ENCODE measurements at places on chromosomes 7 and 10.
A peak's percentile ranks its signal among the peaks of the same experiment; 100 is the strongest.

DNA sequence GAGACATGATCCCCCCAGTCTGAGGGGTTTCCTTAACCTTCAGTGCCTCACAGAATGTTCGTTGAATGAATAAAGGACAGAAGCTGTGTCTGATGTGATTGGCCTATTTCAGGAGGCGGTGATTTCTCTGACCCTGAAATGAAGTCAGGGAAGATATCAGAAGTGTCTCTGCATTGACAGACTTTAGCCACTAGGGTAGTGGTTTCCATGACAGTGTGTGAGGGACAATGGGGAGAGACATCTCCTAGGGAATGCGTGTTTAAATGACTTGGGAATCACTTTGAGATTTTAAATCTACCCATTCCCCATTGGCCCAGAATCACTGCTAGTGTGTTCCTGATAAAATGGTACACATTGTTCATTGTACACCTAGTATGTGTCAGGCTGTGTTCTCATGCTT, 132.0 kb downstream of the CFAP58 start:
- DNase-seq: no peak

DNA sequence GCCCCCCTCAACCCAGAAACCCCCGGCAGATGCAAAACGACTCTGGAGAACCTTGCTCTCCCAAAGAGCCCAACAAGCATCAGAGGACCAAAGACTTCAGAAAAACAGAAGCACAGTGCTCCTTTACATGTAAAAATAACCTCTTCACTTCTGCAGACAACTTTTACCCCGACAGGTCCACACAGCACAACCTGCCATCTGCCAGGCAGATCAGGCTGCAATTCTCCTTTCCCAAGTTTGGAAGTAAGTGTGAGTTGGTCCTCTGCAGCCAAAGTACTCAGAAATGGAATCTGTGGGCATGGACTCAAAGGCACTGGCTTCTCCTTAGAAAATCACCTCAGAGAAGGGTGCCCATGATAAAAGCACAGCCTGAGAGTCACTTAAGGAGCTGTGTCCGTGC, 26.0 kb downstream of the DOCK4 start:
- no peak for DNase-seq

GRCh38 chr10:88293073-88293472, 290.0 kb downstream of the RNLS start:
- DNase-seq: no peak

- no peak for DNase-seq
These were observed 97.7 kb downstream of the SH3PXD2A start for GRCh38 chr10:103757531-103758293.

DNA sequence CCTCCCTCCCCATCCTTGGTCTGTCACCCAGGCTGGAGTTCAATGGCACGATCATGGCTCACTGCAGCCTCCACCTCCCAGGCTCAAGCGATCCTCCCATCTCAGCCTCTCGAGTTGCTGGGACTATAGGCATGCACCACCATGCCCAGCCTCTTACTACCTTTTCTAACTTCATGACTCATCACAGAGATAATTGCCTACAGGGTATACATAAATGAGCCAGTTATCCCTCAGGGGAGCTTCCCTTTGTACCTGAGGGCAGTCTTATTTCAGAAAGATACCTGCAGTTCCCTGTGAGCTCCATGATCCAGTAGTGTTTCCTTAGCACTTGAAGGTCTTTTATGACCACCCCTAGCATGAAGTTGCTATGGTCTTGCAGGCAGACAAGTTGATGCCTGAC, 94.2 kb upstream of the DNAJC1 start:
- DNase-seq: no peak

GRCh38 chr7:147047696-147048095, 931.1 kb downstream of the CNTNAP2 start:
- no peak for DNase-seq

DNA sequence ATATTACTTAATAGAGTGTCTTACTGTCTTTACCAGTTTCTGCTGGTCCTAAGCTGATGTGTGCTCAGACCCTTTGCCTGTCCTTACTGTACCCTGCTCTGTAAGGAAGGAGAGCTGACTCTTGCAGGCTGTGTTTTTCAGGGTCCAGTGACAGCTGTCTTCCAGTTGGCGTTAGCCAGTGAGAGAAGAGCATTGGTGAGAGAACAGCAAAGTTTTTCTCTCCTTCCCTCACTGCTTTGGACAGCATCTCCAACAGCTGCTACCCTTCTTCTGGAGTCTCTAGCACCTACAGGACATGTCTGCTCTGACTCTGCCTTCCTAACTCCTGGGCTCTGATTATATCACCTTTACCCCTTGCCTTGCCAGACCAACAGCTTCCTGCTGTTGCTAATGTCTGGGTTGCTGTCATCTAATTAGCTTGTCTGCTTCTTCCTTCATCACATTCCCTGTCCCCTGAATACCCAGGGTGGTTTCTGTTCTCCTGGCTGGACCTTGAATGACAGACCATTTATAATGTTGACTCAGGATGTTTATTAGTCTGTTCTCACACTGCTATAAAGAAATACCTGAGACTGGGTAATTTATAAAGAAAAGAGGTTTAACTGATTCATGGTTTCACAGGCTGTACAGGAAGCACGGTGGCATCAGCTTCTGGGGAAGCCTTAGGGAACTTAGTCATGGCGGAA, 23.5 kb upstream of the PANK1 start:
- DNase-seq: no peak

GRCh38 chr7:67311901-67312300, 315.3 kb downstream of the TYW1 start:
- no peak for DNase-seq

- DNase-seq: no peak
These were observed 984.6 kb upstream of the KCND2 start for GRCh38 chr7:119288416-119288815.

GRCh38 chr7:7662527-7662926, 22.0 kb downstream of the UMAD1 start:
- DNase-seq: no peak

GRCh38 chr10:28663576-28664368, 13.5 kb upstream of the BAMBI start:
- peak; percentile 65 for DNase-seq

- DNase-seq: no peak
These were observed 91.4 kb downstream of the ZNF438 start for GRCh38 chr10:30940256-30940655.

Data from naive thymus-derived CD8-positive, alpha-beta T cell (primary cell).